ENCODE measurements at places on chromosomes 5 and 9. TPM values are rescaled to one million over a fixed set of nuclear protein-coding genes. Genes with fewer than 3 reads are reported as not detected.

Gene CORO2A
- 3.4 TPM for total RNA-seq

- DNase-seq = no peak
Observed at GRCh38 chr5:88251048-88251711, 17.5 kb downstream of the TMEM161B start.

- no peak for DNase-seq
Observed at GRCh38 chr9:135815413-135815812, 91.9 kb downstream of the CAMSAP1 start.

- no peak for DNase-seq
Observed at GRCh38 chr9:65411336-65411735, 126.3 kb upstream of the FOXD4L5 start.

Gene CXCL14
- total RNA-seq = not detected

Gene BHMT
- not detected for total RNA-seq

- DNase-seq = peak; percentile 67
Observed at GRCh38 chr5:79236970-79237739, 1.2 kb downstream of the JMY start.

Gene SPEF2
- total RNA-seq = 5.3 TPM

- DNase-seq = no peak
Observed at GRCh38 chr9:134403682-134404301, 77.5 kb downstream of the RXRA start.

- DNase-seq = no peak
Observed at GRCh38 chr9:35908504-35909125, 675 bp upstream of the SPAAR start.

DNA sequence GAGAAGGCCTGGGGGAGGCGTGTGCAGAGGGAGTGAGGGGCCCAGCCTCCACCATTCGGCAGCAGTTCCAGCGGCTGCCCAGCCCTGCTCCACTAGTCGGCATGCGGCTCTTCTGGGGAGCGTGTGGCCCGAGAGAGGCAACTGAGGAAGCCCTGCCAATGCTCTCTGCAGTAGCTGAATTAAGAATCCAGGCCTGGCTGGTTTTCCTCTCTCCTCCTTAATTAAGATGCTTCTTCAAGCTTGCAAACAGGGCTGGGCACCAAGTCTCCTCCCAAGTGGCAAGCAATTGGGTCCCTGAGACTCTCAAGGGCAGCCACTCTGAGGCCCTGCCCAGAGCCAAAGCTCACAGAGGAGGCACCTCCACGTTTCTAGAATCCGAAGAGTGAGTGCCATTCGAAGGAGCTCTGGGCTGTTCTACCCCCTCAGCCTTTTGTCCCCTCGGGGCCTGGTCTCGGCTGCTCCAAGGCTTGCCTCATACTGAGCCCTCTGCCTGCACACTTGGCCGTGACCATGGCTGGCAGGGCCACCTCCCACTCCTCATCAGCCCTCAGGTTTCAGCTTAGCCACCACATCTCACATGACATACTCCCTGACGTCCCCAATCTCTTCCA lies 75.4 kb upstream of the LRRTM2 start:
- no peak for DNase-seq

Gene PCDHGB1
- 0.19 TPM for total RNA-seq

- DNase-seq = no peak
Observed at GRCh38 chr5:168097876-168098653, 193.4 kb upstream of the WWC1 start.

DNA sequence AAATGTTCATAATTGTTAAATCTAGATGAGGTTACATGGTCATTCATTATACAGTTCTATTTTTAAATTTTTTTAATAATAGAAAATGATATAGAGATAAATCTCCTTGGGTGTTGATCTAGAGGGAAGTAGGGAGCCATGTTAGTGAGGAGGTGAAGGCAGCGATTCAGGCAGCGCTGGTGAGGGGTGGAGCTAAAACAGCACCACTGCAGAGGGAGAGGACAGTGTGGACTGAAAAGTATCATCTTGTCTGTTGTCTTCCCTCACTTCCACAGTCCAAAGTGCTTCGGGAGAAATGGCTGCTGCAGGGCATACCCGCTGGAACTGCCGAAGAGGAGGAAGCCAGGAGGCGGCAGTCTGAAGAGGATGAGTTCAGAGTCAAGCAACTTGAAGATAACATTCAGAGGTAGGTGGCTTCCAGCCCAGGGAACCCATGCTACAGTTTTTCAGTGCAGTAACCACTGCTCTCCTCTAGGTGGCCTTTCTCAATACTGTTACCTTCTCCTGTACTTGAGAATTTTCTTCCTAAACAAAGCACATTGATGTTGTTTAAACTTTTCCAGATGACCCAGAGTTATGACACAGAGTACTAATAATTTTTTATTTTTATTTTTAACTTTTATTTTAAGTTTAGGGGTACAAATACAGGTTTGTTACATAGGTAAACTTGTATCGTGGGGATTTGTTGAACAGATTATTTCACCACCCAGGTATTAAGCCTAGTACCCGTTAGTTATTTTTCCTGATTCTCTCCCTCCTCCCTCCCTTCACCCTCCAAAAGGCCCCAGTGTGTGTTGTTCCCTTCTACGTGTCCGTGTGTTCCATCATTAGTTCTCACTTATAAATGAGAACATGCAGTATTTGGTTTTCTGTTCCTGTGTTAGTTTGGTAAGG lies 100.5 kb downstream of the PALM2AKAP2 start:
- DNase-seq = peak; percentile 42

Gene PCDHAC1
- total RNA-seq = 26.3 TPM

DNA sequence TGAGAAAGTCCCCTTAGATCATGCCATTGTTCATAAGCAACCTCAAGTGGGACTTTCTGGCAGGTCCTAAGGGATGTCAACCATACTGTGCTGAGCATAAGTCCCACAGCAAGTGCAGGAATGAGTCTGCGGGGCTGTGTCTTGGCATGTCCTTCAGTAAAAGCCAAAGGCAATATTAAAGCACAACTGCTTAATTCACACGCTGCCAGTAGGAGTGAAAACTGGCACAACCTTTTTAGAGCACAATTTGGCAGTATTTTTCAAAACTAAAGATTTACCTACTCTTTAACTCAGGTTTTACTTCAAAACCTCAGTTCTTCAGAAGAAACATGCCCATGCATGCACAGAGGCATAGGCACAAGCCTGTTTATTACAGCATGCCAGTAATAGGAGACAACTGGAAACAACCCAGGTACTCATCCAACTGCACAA lies 24.4 kb upstream of the SMAD5 start:
- DNase-seq = peak; percentile 48

Gene CAMLG
- 41.8 TPM for total RNA-seq

- no peak for DNase-seq
Observed at GRCh38 chr9:85089188-85089969, 419.9 kb downstream of the NTRK2 start.

Gene DDX4
- not detected for total RNA-seq

GRCh38 chr9:21761309-21761901 lies 41.0 kb upstream of the MTAP start:
- no peak for DNase-seq

- DNase-seq = no peak
Observed at GRCh38 chr5:62652225-62652624, 73.6 kb downstream of the LRRC70 start.

Gene FGF18
- total RNA-seq = not detected

Gene TMEFF1
- 0.28 TPM for total RNA-seq

DNA sequence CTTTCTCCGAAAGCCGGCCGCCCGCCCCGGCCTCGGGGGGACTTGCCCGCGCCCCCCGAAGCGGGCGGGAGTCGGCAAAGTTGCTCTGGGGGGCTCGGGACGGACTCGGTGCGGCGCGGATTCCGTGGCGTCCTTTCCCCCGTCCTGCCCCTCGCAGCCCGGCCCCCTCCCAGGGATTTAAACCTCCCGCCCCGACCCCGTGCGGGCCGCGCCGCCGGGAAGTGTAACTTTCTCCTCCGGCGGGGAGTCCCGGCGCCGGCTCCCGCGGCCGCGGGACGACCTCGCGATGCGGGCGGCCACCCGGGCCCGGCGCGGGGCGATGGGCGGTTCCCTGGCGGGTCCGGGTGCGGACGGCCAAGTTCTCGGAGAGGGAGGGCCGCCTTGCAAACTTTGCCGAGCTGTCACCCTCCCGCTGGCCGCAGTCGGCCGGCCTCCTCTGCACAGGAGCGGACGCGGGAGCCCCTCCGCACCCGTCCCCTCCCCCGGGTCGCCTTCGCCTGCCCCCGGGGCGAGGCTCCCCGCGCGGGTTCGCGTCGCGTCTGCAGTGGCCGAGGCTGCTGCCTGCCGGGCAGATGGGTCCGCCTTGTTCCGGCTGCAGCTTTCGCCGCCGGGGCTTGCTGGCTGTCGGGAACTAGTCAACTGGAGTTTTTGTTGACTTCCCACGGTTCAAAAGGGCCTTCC lies 732 bp downstream of the PBX3 start:
- DNase-seq = peak; percentile 28

DNA sequence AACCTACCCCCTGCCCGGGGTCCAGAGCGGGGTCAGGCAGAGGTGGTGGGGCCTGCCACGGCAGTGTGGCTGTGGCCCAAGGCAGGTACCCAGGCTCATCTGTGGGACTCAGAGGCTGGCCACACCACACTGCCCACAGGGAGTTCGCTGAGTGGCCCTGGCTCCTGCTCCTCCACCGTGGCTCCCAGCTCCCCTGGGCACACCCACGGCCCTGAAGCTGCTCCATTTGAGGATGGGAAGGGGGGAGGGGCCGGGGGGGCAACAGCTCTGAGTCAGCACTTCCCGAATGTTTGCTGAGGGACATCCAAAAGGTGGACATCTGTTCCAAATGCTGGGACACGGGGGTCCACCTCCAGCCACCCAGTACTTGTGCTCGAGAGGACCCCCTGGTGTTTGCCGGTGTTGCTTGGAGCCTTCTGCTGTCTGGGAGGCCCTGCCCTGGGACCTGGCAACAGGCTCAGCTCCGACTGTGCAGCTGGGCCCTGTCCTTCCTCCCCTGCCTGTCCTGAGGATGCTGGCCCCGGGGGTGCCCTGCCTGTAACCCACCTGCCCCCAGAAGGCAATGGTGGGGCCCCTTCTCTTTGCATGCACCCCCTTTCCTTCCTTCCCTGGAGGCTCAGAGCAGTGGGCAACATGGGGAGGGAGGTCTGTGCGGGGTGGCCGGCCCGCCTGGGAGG lies 2.5 kb upstream of the NRARP start:
- no peak for DNase-seq

DNA sequence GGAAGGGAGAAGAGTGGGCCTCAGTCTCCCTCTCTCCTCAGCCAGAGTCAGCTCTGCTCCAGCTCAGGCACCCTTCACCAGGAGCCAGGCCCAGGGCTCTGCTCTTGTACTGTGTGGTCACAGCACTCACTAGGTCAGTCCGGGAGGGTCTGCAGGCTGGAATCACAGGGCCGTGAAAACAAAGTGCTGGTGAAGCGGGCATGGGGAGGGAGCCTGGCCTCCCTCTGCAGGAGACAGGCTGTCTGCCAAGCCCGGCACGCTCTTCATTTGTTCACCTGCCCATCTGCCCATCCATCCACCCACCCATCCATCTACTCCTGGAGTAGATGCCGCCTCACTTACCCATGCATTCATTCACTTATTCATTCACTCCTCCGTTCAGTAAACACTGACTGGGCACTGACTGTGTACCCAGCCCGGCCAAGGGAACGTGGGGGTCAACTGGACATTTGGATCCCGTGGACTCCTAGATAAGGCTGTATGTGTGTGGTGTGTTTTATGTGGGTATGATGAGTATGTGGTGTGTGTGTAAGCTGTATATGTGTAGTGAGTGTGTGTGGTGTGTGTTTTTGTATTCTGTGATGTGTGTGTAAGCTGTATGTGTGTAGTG lies 3.6 kb downstream of the SPAAR start:
- DNase-seq = no peak

GRCh38 chr5:108280960-108281569 lies 100.8 kb downstream of the FBXL17 start:
- no peak for DNase-seq

GRCh38 chr5:152649609-152650008 lies 244.5 kb upstream of the NMUR2 start:
- no peak for DNase-seq

Gene PRKAA1
- total RNA-seq = 58.1 TPM

GRCh38 chr5:151504006-151504405 lies 56.6 kb downstream of the SLC36A1 start:
- DNase-seq = no peak

GRCh38 chr5:39273314-39273954 lies 54.1 kb upstream of the FYB1 start:
- DNase-seq = no peak

- DNase-seq = no peak
Observed at GRCh38 chr9:128397831-128398230, 22.8 kb upstream of the CERCAM start.

GRCh38 chr9:95506678-95507463 lies 9.9 kb downstream of the PTCH1 start:
- DNase-seq = peak; percentile 50
